ENCODE measurements at places on chromosomes 12 and 14.

DNA sequence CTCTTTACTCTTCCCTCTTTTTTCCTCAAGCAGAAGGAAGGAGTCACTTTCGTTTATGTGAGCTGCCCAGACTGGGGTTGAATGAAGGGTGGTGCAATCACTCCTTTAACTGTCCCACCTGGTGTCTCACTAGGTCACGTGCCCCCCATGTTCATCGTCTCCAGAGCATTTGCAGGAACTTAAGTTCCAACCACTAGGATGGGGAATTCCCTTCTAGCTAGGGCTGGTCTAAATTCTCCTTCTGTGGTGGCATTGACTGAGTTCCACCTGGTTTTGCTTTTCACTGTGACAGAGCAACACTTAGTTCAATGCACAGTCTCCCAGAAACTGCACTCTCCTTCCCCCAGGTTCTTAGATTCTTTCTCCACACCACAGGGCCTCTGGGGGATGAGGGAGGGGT is 9.5 kb downstream of the FANCM start:
- DNase-seq, result no peak

GRCh38 chr14:22801716-22802115 is 13.5 kb downstream of the SLC7A7 start:
- no peak for DNase-seq

GRCh38 chr12:132507161-132507538 is 17.2 kb downstream of the FBRSL1 start:
- no peak for DNase-seq

- DNase-seq, result no peak
Measured at GRCh38 chr12:117018276-117018675, 80.9 kb downstream of the TESC start.

GRCh38 chr12:19647806-19648556 is 208.7 kb downstream of the AEBP2 start:
- no peak for DNase-seq

DNA sequence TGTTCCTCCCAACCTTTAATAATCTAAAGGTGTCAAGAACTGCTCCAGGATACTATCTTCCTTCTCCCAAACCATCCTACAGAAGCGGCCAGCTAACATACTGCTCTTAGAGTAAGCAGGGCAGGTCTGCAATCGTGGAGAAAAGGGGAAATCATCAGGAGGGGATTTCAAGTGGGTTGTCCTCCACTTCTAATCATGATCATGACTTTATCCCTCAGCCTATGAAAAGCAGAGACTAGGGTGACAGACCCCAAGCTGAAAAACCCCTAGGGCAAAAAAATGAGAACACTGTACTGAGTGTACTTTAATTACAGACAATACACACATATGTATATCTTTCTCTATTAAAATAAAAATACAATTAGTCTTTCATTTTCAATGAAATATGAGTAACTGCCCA is 13.9 kb downstream of the DUSP16 start:
- DNase-seq, result no peak

DNA sequence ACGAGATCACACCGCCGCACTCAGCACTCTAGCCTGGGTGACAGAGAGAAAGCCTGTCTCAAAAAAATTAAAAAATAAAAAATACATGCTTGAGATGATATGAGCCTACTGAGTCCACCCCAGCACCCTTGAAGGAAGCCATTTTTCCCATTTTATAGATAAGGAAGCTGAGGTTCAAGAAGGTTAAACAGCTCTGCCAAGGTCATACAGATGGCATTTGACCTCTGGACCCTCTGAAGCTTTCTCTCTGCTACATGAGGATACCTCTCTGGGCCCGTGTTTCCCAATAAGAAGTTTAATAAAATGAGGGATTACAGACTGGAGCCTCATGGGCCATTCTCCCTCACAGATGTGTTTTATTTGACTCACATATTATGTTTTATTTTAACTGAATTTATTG is 53.9 kb upstream of the PNMA1 start:
- no peak for DNase-seq
